ENCODE measurements at places on chromosomes 3 and 15.

DNA sequence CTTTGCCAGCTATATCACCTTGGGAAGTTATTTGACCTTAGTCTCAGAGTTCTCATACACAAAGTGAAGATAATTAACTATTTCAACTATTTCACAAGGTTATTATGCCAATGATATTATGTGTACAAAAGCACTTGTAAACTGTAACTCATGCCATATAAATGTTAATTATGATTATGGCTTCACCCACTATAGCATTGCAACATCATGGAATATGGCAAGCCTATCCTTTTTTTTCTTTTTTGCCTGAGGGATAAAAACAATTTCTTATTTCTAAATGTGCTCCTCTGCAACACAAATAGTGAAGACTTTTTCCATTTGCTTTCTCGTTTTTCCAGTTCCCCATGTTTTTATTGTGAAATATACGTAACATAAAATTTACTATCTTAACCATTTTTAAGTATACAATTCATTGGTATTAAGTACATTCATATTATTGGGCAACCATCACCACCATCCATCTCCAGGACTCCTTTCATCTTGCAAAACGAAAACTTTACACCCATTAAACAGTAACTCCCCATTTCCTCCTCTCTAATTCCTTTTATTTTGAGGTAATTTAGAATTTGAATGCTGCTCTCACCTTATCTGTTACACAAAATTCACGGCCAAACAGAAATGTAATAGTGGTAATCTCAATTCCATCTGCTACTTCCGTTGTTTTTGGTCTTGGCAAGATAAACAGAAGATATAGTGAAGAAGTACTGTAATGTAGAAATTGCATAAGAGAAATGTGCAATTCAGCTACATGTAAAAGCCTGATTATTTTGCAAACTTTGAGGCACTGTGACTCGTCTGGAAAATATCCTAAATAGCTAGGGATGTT lies 46.3 kb downstream of the NANOGP8 start:
- no peak for DNase-seq

DNA sequence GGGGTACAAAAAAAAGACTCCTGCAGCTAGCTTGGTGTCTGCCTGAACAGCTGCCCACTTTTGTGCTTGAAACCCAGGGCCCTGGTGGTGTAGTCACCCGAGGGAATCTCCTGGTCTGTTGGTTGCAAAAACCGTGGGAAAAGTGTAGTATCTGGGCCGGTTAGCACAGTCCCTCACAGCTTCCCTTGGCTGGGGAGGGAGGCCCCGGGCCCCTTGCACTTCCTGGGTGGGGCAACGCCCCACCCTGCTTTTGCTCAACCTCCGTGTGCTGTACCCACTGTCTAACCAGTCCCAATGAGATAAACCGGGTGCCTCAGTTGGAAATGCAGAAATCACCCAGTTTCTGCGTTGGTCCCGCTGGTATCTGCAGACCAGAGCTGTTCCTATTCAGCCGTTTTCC lies 211.7 kb upstream of the ZPLD1 start:
- DNase-seq: no peak

GRCh38 chr3:97105989-97106651 lies 291.7 kb downstream of the EPHA6 start:
- no peak for DNase-seq

GRCh38 chr3:12400616-12401194 lies 83.6 kb upstream of the TSEN2 start:
- peak; percentile 74 for DNase-seq

- DNase-seq: no peak
Measured at GRCh38 chr15:95401587-95401986, 928.9 kb upstream of the NR2F2 start.

- DNase-seq: no peak
Measured at GRCh38 chr3:146739203-146739671, 134.1 kb upstream of the PLSCR5 start.

- no peak for DNase-seq
Measured at GRCh38 chr3:186524616-186525015, 19.6 kb downstream of the CRYGS start.

DNA sequence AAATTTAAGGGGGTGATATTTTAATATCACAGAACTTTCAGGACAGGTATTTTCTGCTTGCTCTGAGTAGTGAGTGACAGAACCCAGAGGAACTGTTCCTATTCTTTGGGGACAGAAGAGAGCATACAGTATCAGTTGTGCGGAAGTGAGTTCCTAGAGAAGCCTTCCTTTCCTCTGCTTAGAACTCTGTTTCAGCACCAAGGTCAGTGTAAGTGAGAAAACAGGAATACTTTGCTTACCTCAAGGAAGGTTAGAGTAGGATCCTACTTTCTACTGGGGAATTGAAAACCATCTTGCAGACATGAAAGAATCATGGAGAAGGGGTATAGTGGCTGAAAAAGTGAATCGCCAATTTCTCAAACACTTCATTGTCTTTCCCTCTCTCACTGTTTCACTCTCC lies 542.4 kb downstream of the SQOR start:
- no peak for DNase-seq

DNA sequence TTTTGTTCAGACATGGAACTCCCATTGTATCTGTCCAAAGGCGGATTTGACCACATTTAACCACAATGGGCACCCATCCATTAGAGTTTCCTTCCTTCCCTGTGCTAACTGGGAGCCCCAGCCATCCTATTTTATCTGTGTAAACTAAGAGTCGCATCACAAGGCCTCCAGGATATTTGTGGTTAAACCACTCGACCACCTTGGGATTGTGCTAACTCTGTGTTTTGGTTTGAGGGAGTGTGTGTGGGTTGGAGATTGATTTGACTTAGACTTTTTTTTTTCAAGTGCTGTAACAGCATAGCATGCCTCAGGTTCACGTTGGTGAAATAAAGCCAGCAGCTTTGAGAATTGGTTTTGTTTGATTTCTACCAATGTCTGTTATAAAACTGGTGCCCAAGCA lies 100.4 kb upstream of the TP63 start:
- peak; percentile 22 for DNase-seq

DNA sequence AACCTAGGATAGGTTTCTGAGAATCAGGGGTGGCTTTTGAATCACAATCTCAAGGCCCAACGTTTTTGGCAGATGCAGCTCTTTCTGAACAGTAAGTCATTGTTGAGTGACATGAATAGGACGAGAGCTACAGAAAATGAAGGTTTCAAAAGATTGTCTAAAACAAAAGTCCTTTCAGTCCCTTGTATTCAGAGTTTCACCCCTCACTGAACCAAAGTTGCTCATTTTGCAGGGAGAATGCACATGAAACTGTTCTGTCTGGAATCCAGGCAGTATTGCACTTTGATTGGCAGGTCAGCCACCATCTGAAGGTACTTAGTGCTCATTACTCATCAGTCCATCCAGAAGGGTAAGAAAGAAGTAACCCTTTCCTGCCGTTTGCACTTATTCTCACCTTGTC lies 24.1 kb upstream of the RASGRP1 start:
- peak; percentile 21 for DNase-seq

GRCh38 chr3:125402639-125403038 lies 27.5 kb upstream of the ZNF148 start:
- no peak for DNase-seq

- DNase-seq: no peak
Measured at GRCh38 chr3:157566596-157566995, 63.4 kb upstream of the VEPH1 start.

DNA sequence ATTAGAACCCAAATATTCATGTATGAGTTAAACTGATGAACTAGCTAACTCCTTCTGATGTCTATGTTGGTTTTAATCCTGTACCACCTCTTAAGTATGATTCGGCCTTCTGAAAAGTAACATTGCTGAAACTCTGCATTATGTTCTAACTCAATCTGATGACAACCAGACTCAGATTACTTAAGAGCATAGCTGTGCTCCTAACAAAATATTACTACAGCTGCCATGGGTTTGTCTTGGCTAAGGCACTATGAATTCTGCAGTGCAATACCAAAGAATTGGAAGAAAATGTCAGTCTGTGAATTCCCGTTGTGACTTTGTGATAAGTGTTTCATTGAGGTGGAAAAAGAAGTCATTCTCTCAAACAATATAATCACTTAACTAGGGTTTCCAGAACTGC lies 224.4 kb downstream of the ZMAT3 start:
- no peak for DNase-seq

DNA sequence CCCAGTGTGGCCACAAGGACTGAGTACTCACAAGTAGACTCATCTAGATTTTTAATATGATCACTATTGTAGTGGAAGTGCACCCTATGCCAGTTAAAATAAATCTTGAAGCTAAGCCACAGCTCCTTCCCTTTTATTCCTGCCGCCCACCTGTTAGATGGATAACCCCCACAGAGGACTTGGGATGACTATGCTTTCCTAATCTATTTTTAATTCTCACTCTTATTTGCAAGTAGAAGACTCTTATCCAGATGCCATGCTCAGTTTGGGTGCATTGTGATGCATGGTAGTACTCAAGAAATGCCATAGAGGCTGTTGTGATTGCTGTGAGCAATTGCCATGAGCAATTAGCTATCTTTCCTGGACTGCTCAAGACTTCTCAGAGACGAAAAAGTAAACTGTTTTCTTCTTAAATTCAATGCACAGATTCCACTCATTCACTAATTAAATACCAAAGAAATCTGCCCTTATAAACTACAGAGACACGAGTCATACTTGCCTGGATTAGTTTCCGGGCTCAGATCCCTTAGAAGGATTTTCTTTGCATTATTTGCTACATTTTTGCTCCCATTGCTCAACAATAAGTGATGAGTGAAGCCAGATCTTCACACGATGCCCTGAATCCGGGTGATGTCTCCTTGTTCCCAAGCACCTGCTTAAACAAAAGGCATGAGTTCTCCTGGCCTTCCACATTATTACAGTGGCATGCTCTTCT lies 472.1 kb downstream of the SOX2 start:
- DNase-seq: no peak

- DNase-seq: no peak
Measured at GRCh38 chr3:171812811-171813210, 2.5 kb upstream of the PLD1 start.

- DNase-seq: no peak
Measured at GRCh38 chr3:58188921-58189451, 21.8 kb downstream of the DNASE1L3 start.

DNA sequence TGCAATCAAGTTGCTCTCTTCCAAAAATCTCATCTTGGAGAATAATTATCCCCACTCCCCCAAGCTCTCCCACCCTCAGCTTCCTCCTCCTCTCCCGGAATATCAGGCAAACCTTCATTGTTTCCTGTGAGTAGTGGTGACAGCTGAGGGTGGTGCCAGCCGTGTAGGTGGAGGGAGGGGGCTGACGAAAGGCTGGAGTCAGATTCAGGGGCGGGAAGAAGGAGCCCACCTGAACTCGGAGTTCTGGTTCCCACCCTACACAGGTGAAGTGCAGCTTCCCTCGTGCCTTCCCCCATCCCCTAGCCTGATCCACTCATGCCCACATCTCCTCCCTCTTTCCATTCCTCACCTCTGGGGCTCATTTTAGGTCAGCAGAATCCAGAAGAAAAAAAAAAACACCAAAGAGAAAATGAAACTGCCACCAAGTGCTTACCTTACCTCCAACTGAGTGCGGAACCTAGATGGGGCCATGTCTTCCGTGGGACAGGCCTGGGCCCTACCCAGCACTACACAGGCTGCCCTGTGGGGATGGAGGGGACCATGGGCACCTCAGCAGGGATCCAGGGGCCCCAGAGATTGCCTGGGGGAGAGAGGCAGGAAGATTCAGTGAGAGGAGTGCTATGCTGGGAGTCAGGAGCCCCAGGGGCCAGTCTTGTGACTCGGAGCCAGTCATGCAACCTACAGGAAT lies 81.3 kb downstream of the ADCY5 start:
- DNase-seq: no peak

DNA sequence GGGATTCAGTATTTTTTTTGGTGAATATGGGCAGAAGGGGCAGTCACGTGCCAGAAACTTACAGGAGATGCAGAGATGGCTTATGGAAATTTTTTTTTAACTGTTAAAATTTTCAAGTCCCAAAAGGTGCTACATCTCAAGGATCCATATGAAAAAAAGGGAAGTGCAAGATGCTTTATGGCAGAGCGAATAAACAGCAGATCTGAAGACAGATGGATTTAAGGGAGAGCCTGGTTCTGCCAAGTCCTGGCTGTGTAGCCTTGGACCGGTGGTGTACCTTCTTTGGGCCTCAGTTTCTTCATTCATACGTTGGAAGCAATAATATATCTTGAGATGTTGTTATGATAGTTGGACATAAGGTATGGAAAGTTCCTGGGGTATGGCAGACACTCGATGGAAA lies 91.5 kb upstream of the ARRDC4 start:
- DNase-seq: no peak

- no peak for DNase-seq
Measured at GRCh38 chr15:76376029-76376428, 39.5 kb downstream of the ISL2 start.

- peak; percentile 88 for DNase-seq
Measured at GRCh38 chr15:58369261-58369701, 62.5 kb upstream of the LIPC start.

DNA sequence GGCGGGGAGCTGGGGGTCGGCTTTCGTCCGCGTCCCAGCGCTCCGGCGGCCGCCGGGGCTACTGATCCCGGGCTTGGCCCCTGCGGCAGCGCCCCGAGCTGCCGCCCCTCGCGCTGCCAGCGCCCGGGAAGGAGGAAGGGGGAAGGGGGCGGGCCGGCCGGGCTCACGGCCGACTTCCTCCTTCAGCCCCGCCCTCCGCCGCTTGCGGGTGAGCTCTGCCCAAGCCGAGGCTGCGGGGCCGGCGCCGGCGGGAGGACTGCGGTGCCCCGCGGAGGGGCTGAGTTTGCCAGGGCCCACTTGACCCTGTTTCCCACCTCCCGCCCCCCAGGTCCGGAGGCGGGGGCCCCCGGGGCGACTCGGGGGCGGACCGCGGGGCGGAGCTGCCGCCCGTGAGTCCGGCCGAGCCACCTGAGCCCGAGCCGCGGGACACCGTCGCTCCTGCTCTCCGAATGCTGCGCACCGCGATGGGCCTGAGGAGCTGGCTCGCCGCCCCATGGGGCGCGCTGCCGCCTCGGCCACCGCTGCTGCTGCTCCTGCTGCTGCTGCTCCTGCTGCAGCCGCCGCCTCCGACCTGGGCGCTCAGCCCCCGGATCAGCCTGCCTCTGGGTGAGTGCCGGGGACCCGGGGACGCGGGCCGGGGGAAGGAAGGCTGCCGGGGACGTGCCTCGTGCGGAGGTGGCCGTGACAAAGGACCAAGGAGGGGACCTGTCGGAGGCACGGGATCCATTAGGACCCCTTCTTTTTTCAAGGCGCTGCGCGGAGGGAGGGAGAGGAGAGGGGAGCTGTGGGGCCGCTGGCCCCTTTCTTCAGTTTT lies at the start of gene SEMA4B:
TSS of gene SEMA4B (plus strand) at position 201 of the 814 bp plus-strand sequence. CDS start at position 450, 249 bp downstream.
- DNase-seq: peak; percentile 38

GRCh38 chr3:196636369-196637349 lies 2.8 kb upstream of the NRROS start:
- no peak for DNase-seq

DNA sequence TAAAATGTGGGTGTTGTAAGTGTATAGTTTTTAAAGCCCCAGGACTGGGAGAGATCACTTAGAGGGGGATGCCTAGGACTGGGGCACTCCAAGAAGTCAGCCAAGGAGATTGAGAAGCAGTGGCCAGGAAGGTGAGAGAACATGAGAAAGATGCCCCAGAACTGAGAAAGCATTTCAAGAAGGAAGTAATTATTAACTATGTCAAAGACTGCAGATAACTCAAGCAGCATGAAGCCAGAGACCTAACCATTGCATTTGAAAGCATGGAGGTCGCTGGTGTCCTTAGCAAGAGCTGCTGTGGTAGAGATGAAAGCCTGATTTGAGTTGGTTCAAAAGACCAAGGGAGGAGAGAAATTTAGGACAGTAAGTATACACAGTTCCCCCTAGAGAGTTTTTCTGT lies 30.6 kb upstream of the SLC2A2 start:
- peak; percentile 47 for DNase-seq

- peak; percentile 27 for DNase-seq
Measured at GRCh38 chr15:41695750-41696436, 35.7 kb downstream of the MGA start.
